Stimulated activated CD8-positive, alpha-beta memory T cell treated with anti-CD3 and anti-CD28 coated beads, Interleukin-4, amount 100 ng/mL, for 4 hours (primary cell): ENCODE measurements at places on chromosomes 7 and 10.

DNA sequence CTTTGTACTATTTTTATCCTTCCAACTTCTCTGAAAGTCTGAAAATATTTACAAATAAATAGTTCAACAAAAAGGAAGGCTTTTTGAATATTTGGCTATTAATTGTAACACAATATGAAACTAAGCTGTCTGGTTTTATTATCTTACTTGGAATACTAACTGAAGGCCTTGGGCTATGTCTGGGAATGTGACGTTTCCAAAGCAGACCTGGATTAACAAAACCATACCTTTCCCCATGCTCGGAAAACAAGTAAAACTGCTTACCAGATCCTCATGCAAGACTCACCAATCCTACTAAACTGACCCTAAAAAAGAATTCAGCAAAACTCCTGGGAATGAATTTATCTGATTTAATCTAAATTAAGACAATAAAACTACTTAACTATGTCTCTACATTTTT lies 116.4 kb downstream of the ATE1 start:
- no peak for DNase-seq

- no peak for DNase-seq
Measured at GRCh38 chr10:114310346-114310745, 71.3 kb downstream of the VWA2 start.

- DNase-seq, result no peak
Measured at GRCh38 chr10:76150139-76150875, 718.9 kb downstream of the LRMDA start.

DNA sequence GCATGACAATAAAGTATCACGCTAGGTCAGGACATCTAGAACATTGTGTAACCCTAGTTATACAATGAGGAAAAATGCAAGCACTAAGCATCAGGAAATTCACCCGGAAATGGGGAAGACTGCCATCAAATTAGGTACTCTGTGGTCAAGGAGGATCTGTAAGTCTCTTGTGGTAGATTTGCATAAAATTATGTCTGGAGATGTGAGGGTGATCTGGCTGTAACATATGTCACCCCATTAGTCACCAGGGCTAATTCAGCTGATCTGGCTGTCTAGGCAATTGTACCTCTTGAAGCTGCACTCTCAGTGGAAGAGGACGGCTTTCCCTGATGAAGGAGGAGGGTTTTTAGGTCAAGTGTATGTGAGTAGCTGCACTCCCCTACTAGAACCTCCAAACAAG lies 14.8 kb downstream of the AKR1D1 start:
- no peak for DNase-seq

- no peak for DNase-seq
Measured at GRCh38 chr10:112335868-112336265, 38.0 kb upstream of the ACSL5 start.

DNA sequence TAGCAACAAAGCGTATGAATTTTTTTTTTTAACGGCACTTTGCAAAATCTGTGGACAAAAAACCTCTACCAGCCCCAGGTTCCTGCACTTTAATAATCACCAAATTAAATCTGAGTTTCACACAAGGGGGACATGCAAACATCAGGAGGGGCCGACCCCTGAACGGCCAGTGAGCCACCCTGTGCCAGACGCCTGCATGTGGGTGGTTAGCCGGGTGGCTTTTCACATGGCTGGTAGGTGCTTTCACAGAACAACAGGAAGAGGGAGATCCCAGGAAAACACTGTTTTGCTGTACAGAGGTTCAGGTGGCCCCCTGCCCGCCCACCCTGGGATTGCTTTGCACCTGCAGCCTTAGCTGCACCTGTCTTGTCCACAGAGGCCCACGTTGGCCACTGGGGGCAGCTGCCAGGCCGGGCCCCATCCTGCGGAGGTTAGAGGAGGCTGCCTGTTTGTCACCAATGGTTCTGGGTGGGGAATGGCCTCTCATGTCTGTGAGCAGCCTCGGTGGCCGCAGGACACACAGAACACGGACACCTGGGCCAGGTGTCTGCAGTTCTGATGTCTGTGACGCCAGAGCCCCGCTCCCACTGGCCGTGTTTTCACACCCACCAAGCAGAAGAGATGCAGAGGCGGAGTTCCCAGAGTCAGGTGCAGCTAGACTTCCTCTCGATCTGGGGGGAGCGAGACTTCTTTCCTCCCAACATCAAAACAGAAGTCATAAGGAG lies 107.7 kb downstream of the FAM53B start:
- no peak for DNase-seq

DNA sequence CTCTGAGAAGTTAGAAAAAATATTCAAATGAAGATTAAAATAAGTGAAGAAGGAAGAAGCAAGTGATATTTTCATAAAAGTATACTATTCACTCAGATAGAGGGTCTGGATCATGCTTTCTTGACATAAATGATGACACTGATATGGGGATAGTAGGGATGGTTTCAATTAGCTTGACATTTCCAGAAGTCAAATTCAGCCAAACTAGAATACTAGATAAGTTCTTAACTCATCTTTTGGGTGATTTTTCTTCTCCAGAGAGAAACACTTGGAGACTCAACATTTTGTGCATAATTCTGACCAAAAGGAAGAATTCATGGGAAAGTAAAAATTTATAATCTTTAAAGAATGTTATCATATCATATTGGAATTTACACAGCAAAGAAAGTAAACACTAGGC lies 152.0 kb upstream of the LRGUK start:
- no peak for DNase-seq

DNA sequence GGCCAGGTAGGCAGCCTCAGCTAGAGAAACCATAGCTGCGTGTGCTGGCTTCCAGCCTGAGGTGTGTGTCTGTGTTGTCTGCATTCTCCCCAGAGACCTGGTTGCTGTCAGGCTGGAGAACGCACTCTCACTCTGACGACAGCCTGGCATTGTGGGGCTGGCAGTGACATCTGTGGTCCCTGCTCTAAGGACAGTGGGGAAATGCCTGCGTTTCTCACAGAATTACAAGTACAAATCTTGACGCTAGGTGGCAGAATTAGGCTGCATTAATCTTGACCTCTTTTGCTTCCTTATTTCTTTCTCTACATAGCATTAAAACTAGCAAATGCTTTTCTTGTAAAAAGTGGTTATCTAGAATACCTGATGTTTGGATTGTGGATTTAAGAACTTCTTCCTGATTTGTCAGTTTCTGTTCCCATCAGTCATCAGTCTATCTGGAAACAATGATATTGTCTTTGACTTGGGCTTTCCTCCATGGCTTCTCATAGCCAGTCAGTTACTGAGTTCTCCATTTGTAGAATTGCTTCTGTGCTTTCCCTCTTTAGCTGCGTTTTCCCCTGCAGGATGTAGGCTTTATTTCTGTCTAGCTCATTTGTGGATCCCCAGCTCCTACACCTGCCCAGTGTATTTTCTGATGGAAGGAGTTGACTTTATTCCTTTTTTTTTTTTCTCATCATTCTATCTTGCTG lies 86.0 kb downstream of the FANK1 start:
- DNase-seq, result no peak

GRCh38 chr7:34991938-34992840 lies 45.1 kb downstream of the DPY19L1 start:
- peak; percentile 11 for DNase-seq

GRCh38 chr7:11689096-11689495 lies 142.9 kb downstream of the THSD7A start:
- DNase-seq, result no peak

DNA sequence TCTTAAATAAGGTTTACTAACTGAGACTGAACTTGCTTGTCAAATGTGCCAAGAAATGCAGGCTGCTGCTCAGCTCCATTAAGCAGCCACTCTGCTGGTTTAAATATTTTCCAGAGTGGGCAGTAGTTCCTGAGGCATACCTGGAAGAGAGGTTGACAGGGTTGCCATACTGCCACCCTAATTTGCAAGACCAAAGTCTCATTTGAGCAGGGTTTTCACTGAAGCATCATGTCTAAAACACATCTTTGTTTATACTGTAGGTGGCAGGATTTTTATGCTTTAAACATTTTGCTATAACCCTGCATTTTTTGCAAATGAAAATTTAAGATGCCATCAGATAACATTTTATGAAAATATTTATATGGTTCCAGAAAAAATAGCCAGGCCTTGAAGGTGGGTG lies 618.0 kb upstream of the LRRTM3 start:
- DNase-seq, result no peak

DNA sequence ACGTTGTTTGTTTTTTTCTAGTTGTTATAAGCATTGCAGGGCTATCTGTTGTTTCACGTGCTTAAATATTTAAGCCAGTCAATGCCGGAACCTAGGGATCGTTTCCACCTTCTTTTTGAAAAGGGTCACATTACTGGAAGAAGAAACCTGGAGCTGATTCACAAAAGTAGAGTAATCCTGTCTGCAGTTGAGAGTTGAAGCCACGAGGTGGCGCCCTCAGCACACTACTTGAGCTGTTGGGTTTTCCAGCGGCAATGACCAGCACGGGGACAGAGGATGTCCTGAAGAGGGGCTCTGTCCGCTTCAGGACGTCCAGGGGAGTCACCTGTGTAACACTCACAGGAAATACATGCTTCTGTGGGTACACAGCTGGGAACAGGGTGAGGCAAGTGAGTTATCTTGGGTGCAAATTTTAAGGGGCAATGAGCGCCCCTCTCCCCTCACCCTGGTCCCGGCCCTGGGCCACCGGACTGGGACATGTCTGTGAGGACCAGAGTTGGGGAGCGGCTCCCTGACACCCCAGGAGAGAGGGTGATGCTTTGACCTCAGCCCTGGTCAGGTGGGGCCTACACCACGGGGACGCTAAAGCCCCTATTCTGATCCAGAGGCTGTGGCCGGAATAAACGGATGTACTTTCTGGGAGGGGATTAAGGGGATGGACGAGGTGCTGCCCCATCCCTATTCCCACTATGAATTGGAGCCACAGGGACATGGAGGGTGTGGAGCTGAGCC lies 26.3 kb upstream of the WDFY4 start:
- DNase-seq, result no peak

DNA sequence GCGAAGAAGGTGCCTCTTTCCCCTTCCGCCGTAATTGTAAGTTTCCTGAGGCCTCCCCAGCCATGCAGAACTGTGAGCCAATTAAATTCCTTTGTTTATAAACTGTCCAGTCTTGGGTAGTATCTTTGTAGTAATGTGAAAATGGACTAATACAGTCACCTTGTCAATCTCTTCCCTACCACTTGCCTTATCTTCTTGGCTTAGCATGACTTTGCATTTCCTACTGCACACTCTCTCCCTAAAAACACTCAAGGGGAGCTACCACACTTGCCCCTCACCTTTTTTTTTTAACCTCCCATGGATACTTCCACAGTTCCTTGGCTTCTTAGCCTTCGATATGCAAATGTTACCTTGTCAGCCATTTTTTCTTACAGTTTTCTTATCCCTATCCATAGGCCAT lies 7.4 kb upstream of the CDK6 start:
- no peak for DNase-seq

DNA sequence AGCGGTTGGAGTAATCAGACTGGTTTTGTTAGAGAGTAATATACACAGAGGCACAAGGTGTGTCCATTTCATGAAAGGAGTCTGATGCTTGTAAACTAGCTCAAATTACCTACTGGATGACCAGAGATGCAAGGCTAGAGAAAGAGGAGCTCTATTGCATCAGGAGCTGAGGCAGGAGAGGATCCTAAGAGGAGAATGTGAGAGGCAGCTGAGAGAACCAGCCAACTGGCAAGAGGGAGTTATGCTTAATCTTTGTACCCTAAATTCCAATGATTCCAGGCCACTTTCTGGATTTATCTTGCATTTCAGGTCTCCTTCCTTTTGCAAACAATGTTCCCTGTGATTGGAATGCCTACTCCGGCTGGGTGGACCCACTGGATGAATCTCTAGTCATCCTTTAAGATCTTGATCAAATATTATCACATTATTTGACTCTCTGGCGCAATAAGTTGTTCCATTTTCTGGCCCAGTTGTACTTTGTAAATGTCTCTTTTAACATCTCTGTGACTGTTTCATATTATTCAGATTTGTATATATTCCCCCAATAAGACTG lies 57.5 kb upstream of the PTPN12 start:
- no peak for DNase-seq

- no peak for DNase-seq
Measured at GRCh38 chr10:6503171-6503570, 76.9 kb downstream of the PRKCQ start.

DNA sequence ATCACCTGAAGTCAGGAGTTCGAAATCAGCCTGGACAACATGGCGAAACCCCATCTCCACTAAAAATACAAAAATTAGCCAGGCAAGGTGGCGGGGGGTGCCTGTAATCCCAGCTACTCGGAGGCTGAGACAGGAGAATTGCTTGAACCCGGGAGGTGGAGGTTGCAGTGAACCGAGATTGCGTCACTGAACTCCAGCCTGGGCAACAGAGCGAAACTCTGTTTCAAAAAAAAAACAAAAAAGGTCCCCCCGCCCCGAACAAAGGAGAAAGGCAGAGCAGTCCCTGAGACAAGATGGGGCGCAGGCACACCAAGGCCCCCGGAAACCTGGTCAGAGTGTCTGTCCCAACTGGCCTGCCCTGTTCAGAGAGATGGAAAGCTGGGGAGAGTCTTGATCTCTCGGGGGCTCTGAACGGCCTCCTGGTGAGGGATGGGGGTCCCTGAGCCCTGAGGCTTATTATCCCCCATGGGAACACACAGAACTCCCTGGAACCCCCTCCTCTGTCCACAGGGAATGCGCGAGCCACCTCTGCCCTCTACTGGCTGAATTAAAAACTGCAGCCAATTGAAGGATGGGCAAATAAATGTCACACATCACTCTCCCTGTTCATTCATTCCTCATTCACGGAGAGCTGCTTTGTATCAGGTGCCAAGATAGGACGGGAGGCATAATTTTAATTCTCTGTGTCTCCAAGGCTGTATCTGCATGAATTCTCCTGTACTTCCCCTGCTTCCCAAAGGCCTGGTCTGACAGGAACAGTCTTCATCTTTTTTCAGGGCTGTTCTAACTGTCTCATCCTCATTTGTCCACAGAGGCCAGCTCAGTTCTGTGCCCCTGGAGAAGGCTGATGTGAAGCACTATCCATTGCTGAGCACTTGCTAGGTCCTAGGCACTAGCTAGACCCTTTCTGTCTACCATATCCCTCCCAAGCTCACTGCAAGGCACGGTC lies 28.9 kb downstream of the MAT1A start:
- DNase-seq, result no peak

DNA sequence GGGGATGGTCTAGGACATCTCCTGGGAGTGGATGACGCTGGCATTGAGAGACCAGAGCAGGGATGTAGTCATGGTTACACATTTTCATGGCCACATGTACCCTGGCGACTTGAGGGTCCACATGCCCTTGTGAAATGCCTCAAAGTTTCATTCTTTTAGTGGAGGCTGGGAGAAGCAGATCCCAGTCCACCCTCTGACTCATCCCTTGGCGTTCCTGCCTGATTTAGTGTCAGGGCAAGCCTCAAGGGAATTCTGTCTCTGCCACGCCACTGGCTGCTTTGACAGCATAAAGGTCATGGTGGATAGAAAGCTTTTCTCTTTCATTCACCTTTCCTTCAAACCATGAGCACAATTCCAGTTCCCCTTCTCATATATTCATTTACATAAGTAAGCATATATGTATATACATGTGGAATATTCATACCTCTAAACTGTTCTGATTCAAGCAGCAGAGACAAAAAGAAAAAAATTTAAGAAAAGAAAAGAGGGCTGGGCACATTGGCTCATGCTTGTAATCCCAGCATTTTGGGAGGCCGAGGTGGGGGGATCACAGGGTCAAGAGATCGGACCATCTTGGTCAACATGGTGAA lies 21.8 kb upstream of the KIF5B start:
- no peak for DNase-seq
